Trophoblast cell (in vitro differentiated cells and primary cell): ENCODE measurements at places on chromosomes 12 and 14.
A peak's percentile ranks its signal among the peaks of the same experiment; 100 is the strongest.

DNA sequence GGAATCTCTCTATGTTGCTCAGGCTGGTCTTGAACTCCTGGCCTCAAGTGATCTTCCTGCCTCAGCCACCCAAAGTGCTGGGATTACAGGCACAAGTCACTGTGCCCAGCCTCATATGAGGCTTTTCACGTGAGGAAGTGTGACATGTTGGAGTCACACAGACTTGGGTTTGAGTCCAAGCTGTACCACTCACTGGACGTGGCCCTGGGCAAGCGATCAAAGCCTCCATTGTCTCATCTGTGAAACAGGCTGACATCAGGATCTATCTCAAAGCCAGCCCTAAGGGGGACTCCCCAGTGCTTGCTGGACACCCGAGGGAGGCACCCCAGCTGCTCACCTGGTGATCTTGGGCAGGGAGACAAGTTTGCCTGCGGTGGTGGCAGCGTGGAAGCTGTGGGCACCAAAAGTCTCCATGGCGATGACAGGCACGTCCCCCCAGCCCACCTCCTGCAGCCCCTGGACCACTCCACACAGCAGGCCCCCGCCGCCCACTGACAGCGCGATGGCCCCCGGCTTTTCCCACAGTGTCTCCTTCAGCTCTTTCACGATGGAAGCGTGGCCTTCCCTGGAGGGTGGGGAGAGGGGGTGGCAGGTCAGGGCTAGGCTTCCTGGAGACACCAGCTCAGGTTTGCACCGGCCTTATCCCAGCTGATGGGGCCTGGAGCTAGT lies 6.7 kb downstream of the SDS start:
- no peak for DNase-seq

DNA sequence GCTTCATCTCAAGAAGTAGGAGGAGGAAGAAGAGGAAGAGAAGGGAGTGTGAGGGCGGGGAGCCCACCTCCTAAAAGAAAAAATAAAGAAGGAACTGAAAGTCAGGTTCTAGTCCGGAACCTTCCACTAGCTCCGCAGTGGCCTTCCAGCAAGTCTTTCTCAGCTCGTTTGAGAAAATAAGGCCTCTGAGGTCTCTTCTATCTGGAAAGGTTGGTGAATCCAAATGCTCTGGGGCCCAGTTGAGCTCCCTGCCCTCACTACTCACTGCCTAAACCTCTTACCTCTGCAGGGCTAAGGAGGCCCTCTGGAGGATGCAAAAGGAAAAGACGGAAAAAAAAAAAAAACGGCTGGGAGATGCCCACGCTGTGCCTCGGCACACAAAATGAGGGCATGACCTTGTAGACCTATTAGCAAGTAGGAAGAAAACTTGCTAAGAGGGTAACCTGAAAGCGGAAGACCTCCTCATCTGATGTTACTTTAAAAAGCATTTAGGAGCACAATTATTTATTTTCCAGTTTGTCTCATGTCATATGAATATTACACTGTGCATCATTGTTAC lies 35.9 kb downstream of the FBLN5 start:
- peak; percentile 64 for DNase-seq

DNA sequence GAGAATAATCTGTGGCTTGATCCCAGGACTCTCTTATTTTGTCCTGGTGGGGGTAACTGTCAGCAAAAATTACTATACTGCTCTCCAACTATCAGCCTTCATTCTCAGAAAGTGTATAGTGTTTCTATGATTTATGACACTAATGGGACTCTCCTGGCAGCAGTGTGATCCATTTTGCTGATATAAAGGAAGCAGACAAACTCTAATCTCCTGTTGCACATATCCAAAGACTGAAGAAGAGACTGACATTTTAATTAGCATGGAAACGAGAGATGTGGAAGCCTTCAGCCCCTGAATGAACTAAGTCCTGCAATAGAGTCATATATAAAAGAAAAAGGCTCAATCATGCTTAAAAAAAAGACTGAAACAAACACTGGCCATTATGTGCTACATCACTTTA lies 127.8 kb upstream of the SSTR1 start:
- no peak for DNase-seq

DNA sequence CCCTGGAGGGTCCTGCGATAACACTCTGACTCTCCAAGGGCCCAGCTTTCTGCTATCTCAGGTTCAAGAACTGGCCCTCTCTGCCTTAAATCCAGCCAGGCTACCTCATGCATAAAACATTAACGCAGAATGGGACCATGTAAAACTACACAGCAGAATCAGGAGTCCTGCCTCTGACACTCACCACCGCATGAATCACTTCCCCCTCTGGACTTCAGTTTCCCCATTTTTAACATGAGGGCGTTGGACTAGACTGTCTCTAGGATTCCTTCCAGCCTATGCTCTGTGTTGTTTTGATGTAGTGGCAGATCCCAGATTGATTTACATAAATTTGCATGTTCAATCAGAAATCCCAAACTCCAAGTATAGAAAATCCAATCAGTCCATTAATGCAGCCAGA lies 3.3 kb downstream of the NCKAP5L start:
- DNase-seq = peak; percentile 50
